CD4-positive, alpha-beta T cell treated with Interleukin-4 for 1 hour (primary cell): ENCODE measurements at places on chromosomes 16 and 17.

DNA sequence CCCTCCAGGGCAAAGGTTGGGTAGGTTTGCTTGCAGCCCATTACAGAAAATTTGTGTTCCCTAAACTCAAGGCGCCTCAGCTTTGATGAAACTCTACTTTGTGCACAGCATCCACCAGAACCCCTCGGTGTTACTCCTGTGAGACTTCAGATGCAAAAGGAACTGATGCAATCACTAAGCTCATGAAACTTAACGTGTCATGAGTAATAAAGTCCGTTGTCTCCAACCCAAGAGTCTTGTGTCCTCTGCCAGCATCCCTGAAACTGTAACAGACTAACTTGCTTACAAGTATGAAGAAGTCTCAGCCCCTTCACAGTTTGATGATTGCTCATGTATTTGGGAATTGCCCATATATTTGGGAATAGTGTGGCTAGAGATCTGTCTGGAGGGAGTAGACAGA, 74.8 kb upstream of the MARCHF10 start:
- no peak for DNase-seq

- DNase-seq, result no peak
These were observed 138.5 kb downstream of the SSH2 start for GRCh38 chr17:29791336-29792080.

DNA sequence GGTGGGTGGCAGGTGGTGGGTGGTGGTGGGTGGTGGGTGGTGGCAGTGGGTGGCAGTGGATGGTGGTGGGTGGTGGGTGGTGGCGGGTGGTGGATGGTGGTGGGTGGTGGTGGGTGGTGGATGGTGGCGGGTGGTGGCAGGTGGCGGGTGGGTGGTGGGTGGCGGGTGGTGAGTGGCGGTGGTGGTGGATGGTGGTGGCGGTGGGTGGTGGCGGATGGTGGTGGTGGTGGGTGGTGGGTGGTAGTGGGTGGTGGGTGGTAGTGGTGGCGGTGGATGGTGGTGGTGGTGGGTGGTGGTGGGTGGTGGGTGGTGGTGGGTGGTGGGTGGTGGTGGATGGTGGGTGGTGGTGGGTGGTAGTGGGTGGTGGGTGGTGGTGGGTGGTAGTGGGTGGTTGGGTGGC, 423.8 kb upstream of the PSMD7 start:
- DNase-seq, result no peak

- no peak for DNase-seq
These were observed 76.3 kb downstream of the USP32 start for GRCh38 chr17:60315650-60316049.

- DNase-seq, result no peak
These were observed 41.8 kb upstream of the CDH8 start for GRCh38 chr16:62077998-62078397.

GRCh38 chr17:56310782-56311181, 157.5 kb downstream of the ANKFN1 start:
- no peak for DNase-seq

- no peak for DNase-seq
These were observed 41.7 kb upstream of the MGAT5B start for GRCh38 chr17:76826330-76827068.

- no peak for DNase-seq
These were observed 52.4 kb upstream of the TANGO6 start for GRCh38 chr16:68790944-68791343.

DNA sequence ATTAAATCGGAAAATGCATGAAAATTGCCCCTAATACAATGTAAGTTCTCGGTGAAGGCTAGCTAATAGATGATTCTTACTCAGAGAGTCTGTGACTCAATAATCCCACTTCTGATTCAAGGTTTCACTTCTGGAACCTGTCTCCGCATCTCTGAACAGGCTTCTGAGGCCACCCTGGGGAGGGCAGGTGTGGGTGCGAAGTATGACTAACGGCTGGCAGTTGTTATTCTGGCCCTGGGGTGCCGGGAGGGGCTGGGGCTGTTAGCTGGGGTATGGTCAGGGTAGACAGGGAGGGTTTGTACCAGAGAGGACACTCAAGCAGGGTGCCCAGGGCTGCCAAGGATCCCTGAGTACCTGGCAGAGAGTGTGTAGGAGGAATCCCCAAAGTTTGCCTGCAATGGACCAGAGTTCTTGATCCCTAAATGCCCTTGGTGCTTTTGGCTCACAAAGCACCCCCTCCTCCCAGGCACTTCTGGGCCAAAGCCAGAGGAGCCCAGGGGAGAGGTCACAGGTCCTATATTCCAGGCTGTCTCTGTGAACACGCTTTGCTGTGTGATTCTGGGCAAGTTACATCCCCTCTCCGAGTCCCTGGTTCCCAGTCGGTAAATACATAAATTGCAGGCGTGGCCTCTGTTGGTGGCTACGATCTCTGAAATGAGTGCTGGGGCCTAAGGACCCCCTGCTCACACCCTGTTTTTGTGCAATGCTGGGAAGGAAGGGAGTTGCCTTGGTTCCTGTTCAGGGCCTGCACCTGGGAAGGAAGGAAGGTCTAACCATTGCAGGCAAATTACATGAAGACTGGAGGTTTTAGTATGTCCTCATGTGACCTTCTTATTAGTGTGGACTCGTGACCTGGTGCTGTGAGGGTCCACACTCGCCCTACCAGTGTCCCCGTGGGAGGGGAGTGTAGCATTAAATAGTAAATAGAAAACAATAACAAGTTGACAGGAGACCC, 49.9 kb upstream of the CPNE2 start:
- peak; percentile 69 for DNase-seq

- no peak for DNase-seq
These were observed 582.7 kb upstream of the PSMD7 start for GRCh38 chr16:73713778-73714495.

- DNase-seq, result no peak
These were observed 345.7 kb upstream of the MAF start for GRCh38 chr16:79946252-79946651.

DNA sequence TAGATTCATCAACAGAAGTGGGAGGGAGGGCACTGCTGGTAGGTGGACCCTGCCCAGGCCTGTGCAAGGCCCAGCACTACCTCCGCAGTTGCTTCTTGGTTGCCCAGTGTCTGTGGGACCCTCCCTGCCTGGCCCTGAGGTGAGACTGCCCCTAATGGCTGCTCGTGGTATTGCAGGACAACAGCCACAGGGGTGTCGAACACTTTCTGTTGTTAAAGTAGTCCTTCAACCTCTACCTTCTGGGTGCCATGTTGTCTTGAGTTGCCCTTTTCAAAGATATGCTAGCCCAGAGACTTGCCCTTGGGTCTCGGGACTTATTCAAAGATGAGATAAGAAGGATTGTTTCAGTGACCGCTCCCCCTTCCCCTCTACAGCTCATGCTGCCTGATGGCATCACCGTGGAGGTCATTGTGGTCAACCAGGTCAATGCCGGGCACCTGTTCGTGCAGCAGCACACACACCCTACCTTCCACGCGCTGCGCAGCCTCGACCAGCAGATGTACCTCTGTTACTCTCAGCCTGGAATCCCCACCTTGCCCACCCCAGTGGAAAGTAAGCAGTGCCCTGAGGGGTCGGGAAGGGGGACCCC, 29.1 kb downstream of the AKAP1 start:
- peak; percentile 60 for DNase-seq
